NCI-H2081 treated with DMSO at 0.1 percent for 48 hours (cell line): ENCODE measurements at places on chromosomes 11 and 22.

DNA sequence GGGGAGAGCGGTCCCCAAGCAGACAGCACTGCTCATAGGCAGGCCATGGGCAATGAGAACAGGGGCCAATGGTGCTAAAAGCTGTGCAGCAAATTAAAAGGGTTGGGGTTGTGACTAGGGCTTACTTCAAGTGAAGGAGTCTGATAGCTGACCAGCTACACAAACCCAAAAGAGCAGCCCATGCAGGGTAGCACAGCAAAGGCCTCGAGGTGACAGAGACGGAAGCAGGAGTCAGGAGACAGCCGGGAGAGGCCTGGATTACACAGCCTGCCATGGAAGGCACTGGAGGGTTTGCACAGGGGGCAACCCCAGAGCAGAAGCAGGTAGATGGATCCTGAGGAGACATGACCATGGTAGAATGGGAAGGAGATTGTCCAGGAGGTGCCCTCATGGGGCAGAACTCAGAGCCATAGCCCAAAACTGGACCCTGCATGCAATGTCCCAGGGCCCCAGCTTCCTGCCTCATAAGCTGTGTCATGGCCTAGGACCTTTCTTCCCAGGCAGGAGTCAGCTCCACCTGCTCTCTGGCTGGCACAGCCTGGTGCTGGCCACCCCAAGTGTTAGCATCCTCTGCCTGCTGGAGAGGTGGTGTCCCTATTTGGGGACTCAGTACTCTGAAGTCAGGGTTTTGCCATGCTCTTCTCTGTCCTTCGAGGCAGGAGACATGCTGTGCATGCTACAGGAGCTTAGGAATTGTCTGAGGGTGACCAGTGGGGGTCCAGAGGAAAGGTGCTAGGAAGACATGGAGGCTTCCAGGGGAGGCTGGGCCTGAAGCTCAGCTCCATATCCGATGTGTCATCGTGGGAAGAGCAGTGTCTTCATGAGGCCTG lies 33.3 kb downstream of the RSPH14 start:
- no peak for DNase-seq

- no peak for DNase-seq
Measured at GRCh38 chr11:101474666-101475065, 109.1 kb downstream of the TRPC6 start.

DNA sequence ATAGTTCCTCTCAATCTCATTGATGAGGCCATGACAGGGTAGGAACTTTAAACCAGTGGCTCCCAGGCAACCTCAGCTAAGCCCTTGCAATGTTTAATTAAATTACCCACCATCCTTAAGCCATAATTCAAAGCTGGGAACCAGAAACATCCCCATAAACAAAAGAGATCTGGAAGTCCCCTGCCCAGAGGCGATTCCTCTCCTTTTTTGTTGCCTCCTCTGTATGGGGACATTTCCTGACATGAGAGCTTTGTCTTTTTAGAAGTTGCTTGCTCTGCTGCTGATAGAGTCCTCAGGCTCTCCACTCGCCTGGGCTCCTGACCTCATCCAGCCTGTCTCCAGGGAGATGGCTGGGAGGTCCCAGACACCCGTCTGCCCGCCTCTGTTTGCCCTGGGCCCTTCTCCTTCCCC lies 3.2 kb downstream of the DTX4 start:
- DNase-seq: no peak

- DNase-seq: no peak
Measured at GRCh38 chr11:118927554-118928100, 1.9 kb upstream of the BCL9L start.

- DNase-seq: no peak
Measured at GRCh38 chr11:126328001-126328390, 24.1 kb downstream of the DCPS start.

DNA sequence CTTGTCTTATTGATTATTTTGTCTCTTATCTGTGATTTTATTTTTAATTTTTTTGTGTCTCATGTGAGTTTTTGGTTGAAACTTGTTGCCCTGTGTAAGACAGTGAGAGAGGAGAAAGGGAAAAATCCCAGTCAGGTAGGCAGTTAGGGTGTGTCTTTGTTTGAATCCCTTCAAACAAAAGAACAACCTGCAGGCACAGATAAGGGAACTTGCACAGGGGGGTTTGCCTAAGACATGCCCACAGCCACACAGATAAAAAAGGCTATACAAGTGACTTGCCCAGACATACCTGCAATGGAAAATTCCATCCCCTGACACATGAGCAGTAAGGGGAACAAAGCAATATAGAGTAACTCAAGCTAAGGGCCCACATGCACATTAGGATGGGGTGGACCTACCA lies 127.8 kb upstream of the PLET1 start:
- no peak for DNase-seq

GRCh38 chr11:88194990-88195389 lies 19.7 kb upstream of the RAB38 start:
- DNase-seq: no peak

DNA sequence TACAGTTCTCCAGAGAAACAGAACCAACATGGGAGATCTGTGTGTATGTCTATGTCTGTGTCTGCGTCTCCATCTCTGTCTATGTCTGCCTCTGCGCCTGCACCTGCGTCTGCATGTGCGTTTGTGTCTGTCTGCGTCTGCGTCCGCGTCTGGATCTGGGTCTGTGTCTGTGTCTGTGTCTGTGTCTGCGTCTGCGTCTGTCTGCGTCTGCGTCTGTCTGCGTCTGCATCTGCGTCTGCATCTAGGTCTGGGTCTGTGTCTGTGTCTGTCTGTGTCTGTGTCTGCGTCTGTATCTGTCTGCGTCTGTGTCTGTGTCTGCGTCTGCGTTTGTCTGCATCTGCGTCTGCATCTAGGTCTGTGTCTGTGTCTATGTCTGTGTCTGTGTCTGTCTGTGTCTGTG lies 88.4 kb upstream of the SLC22A12 start:
- no peak for DNase-seq
